ENCODE measurements at places on chromosomes 6 and 20. TPM values are rescaled to one million over a fixed set of nuclear protein-coding genes. Genes with fewer than 3 reads are reported as not detected.

- no peak for DNase-seq
These were observed 101.8 kb downstream of the TTLL2 start for GRCh38 chr6:167426651-167427050.

GRCh38 chr20:24469116-24469893, at the start of gene SYNDIG1:
Gene SYNDIG1, plus strand, starts transcription at chr20:24469629. Its CDS starts 73,469 bp downstream, at chr20:24543098.
- DNase-seq = no peak

DNA sequence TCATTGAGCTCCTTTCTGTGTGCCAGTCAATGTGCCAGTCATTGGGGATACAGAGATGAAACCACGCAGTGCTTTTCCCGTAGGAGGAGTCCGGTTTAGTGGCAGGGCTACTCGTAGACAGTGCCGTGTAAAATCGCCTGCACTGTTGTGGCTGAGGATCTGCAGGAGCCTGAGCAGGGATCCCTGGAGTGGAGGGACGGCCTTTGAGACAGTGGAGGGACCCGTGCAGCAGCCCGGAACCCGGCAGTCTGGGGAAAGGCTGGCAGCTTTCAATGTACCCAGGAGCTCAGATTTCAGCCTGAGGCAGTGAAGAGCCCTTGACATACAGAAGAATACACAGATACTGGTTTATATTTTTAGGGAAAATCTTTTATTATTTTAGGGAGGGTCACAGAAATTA, 203.3 kb downstream of the ARID1B start:
- no peak for DNase-seq

DNA sequence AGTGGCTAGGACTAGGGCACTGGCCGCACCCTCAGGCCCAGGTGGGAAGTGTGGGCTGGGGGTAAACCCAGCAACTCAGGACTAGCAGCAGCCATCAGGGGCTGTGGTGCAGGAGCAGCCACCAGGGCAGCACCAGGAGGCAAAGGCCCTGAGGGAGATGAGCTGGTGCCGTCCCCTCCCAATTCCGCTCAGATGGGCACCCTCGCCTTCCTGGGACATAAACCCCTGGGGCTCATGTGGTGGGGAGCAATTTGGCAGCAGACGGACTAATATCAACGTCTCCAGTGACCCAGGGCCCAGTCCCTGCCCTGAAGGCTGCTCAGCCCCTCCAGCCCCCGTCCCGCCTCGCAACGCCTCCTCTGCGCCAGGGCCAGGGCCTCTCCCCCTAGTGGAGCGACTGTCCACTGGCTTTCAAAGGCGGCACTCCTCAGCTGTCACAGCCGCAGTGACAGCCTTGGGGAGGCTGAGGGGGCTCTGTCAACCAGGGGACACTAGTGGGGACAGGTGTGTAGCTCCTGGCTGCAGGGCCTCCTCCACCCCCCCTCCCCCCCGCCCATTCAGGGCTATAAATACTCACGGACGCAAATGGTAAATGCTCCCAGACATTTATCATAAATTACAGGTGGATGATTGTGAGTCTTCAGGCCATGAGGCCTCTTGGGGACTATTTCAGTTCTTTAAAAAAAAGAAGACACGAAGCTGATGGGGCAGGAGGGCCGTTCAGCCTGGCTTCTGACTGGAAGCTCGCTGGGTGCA, 349.9 kb downstream of the ZFAND3 start:
- DNase-seq = no peak

The SLA2 gene
- total RNA-seq = 59.6 TPM

GRCh38 chr6:26317503-26317902, 47.5 kb upstream of the BTN3A2 start:
- DNase-seq = no peak

Measured in activated CD4-positive, alpha-beta T cell treated with anti-CD3 and anti-CD28 coated beads, Interleukin-2, amount 10 ng/mL, durations not matched to agents 24 days and 14 days (primary cell).